ENCODE measurements at places on chromosomes 11 and 22.

DNA sequence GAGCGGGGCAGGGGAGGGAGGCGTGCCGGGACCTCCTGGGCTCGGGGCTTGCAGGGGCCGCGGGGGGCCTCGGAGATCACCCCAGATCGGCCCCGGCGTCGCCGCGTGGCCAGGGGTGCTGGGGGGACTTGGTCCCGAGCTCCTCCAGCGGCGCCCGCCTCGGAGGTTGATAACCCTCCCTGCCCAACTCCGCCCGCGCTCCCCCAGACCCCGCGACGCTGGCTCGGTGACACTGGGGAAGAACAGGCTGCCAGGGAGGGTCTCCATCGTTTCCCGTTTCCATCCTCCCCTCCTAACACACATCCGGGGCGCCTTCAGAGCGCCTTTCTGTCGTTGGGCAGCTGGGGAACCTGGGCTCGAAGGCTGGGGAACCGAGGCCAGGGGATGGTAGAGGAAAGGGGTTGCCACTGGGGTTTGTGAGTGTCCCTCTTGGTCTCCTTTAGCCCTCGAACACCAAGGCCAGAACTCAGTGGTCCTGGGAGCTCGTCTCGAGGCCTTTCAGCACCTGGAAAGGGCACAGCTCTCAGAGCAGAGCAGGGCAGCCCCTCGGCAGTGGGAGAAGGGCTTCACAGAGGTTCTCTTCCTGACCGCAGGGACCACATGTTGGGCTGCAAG is 431 bp downstream of the SLC37A2 start:
- H3K4me1 ChIP-seq: peaks cover 8% of the 10 kb centered on the region
- no peak for DNase-seq
- H3K4me3 ChIP-seq: no peak overlapping the region
- H3K27me3 ChIP-seq: no peaks in the 10 kb centered on the region

DNA sequence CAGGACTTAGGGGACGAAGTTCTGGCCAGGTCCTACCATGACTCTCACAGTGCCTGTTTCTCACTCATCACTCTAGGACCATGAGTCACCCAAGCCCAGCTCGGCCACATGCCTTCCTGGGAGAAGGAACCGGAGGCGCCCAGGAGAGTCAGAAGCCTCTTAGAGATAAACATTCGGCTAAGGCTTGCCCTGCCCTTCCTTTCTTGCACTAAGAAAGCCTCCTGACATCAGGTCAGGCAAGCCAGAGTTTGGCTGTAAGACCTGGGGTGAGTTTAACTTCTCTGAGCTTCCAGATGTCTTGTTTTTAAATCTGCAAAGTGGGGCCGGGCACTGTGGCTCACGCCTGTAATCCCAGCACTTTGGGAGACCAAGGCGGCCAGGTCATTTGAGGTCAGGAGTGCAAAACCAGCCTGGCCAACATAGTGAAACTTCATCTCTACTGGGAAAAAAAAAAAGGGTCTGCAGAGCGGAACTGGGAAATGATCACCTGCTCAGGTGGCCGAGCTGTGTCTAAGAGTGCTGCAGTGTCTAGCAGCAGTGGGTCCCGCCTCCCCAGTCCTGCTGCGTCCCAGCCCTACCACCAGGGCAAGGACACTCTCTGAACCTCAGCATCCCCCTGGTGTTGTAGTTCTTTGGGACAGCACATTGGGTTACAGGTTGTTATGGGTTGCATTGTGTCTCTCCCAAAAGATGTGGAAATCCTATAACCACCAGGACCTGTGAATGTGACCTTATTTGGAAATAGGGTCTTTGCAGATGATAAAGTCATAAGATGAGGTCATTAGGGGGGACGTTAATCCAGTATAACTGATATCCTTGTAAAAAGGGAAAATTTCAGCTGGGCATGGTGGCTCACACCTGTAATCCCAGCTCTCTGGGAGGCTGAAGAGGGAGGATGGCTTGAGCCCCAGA is 1.8 kb upstream of the CARS1 start:
- H3K36me3 ChIP-seq: peaks cover 19% of the 10 kb centered on the region
- no peaks in the 10 kb centered on the region for H3K27me3 ChIP-seq
- H3K4me1 ChIP-seq: peaks cover 30% of the 10 kb centered on the region
- peak; percentile 70 for DNase-seq
- peak overlapping the region; percentile 76 for H3K27ac ChIP-seq
- H3K4me3 ChIP-seq: no peak overlapping the region

DNA sequence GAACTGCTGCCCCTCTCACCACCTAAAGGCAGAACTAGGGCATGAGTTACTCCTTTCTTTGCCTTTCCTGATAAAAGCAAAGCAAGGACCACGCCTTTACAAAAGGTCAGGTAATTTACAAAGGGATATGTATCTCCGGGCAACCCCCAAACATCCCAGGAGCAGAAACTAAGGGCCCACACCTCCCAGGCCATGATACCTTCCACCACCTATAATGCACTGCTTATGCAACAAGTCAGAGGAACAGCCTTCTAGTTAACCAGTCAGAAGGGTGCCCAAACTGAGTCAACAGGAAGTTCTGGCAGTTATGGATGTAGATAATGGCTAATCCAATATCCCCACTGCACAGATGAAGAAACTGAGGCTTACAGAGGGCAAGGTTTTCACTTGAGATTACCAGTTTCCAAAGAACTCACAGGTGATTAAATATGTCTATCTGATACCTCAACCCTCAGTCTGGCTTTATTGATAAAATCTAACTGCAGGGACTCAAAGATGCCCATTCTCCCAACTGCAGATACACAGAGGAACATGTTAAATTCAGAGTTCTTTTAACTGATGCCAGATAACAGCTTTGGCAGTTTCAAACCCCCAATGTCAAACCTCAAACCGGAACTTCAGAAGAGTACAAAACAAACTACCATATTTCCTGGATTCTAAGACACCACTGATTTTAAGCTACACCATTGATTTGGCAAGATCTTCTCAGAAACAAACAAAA is 16.8 kb upstream of the CASTOR1 start:
- H3K27me3 ChIP-seq: no peaks in the 10 kb centered on the region
- DNase-seq: no peak
- H3K27ac ChIP-seq: peak overlapping the region; percentile 64
- peaks cover 39% of the 10 kb centered on the region for H3K4me1 ChIP-seq
- H3K4me3 ChIP-seq: no peak overlapping the region

DNA sequence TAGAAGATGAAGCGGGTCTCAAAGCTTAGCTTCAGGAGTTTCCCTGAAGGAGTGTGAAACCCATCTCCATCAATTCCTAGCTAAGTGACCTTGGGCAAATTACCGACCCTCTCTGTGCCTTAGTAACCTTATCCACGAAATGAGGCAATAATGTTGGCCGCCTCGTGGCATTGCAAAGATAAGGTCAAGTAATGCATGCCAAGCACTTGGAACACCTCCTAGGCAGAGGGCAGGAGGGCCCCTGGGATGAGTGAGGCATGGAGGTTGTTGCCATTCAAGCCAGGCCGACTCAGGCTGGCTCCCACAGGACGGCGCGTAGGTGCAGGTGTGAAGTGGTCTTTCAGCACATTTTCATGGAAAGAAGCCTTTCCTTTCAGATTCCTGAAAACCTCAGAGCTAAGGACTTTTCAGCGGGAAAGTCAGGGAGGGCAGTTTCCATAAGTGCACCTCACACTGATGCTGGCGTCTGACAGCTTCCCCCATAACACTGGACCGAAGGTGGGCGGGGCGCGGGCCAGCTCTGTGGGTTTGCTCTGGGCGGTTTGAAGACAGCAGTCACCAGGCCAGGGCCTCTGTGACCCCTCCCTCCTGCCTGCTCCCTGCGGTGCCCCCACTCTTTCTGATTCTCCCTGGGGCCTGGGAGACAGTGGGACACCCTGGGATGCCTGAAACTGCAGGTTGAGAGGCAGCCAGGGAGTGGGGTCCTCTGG is 25.2 kb downstream of the RPS6KA4 start:
- H3K36me3 ChIP-seq: no peaks in the 10 kb centered on the region
- H3K27me3 ChIP-seq: peaks cover 37% of the 10 kb centered on the region
- H3K27ac ChIP-seq: no peak overlapping the region
- no peak for DNase-seq
- H3K4me1 ChIP-seq: peaks cover 11% of the 10 kb centered on the region

GRCh38 chr22:46421267-46421666 is 85.8 kb downstream of the TRMU start:
- no peak for DNase-seq
- H3K27ac ChIP-seq: no peak overlapping the region
- peaks cover 44% of the 10 kb centered on the region for H3K27me3 ChIP-seq
- H3K4me3 ChIP-seq: no peak overlapping the region
- no peaks in the 10 kb centered on the region for H3K4me1 ChIP-seq
- no peaks in the 10 kb centered on the region for H3K36me3 ChIP-seq

DNA sequence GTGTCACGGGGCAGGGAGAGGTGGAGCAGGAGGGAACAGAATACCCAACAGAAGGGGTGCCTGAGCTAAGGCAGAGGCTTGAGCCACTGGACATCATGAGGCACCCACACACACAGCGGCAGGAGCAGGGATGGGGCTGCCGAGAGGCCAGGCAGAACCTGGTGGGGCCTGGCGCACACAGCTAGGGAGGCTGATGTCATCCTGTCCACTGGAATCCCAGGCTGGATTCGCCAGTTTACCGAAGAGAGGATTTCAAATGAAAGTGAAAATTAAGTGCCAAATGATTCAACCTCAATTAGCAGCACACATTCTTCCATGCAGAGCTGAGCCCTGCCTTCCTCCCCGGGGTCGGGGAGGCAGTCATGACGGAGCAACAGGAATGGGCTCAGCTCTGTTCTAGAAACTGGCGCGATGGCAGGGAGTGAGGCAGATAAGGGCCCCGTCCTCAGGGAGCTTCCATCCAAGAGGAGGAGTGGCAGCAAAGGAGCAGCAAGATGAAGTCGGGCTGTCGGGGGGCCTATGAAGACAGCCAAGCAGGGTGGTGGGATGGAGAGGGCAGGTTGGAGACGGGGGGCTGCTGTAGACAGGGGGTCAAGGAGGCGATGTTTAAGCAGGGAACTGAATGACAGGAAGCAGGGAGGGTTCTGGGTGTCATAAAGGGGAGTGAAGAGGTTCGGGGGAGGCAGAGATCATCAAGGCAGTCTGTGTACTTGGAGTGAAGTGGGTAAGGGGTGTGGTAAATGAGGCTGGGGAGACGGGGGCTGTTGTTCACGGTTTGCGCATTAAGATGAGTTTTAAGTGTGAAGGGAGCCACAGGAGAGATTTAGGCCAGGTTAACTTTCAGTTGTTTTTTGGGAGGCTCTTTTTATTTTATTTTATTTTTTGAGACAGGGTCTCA is 6.4 kb downstream of the RAC2 start:
- no peaks in the 10 kb centered on the region for H3K27me3 ChIP-seq
- DNase-seq: no peak
- no peak overlapping the region for H3K27ac ChIP-seq
- peaks cover 13% of the 10 kb centered on the region for H3K4me1 ChIP-seq
- no peak overlapping the region for H3K4me3 ChIP-seq

GRCh38 chr11:26329206-26329605 is 2.7 kb upstream of the ANO3 start:
- no peaks in the 10 kb centered on the region for H3K4me1 ChIP-seq
- DNase-seq: no peak
- H3K27me3 ChIP-seq: no peaks in the 10 kb centered on the region
- no peaks in the 10 kb centered on the region for H3K36me3 ChIP-seq
- no peak overlapping the region for H3K4me3 ChIP-seq

DNA sequence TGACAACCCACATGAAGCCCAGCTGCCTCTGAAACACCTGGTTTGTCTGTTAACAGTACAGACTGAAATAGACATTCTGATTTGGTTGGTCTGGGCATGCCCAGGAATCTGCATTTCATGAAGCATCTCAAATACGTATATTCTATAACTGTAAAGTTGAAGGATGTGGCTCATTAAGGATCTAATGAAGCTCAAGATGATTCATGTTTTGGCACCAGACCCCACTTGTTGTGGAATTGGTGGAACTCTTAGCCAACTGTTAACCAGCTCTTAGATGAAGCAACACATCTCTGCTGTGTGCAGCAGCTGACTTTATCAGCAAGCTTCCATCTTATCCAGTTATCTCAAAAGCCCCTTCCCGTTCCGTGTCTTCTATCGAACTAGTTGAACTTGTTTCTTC is 232.2 kb downstream of the INSC start:
- no peak for DNase-seq
- H3K4me3 ChIP-seq: no peak overlapping the region
- no peaks in the 10 kb centered on the region for H3K4me1 ChIP-seq

DNA sequence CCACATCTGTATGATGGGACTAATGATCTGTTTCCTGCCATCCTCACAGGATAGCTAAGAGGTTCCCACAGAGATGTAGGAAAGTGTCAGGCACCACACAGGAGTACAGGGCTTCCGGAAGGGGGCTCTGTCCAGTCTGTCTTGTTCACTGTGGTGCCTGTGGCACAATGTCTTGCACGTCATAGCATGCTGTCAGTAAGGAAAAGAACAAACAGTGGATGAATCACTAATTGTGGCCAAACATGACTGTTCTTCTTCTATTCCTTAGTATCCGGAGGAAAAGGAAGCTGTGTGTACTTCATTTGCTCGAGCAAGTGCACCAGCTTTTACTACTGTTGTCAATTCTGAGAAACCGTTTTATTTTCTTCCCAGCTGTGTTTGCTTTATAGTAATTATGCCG is 73.4 kb upstream of the YWHAH start:
- no peak overlapping the region for H3K4me3 ChIP-seq
- peaks cover 26% of the 10 kb centered on the region for H3K36me3 ChIP-seq
- no peaks in the 10 kb centered on the region for H3K27me3 ChIP-seq
- H3K4me1 ChIP-seq: peaks cover under 1% of the 10 kb centered on the region
- DNase-seq: no peak

GRCh38 chr11:27524155-27524554 is 17.6 kb upstream of the LIN7C start:
- H3K27ac ChIP-seq: no peak overlapping the region
- H3K4me3 ChIP-seq: no peak overlapping the region
- H3K4me1 ChIP-seq: no peaks in the 10 kb centered on the region
- no peaks in the 10 kb centered on the region for H3K36me3 ChIP-seq
- no peak for DNase-seq

- H3K27me3 ChIP-seq: no peaks in the 10 kb centered on the region
- no peak for DNase-seq
- H3K36me3 ChIP-seq: no peaks in the 10 kb centered on the region
- H3K4me1 ChIP-seq: no peaks in the 10 kb centered on the region
- no peak overlapping the region for H3K4me3 ChIP-seq
- H3K27ac ChIP-seq: no peak overlapping the region
Measured at GRCh38 chr22:48234011-48234410, 1471.6 kb downstream of the TBC1D22A start.

GRCh38 chr22:22508274-22509176 is at the start of gene ZNF280B:
ZNF280B (minus strand) TSS chr22:22508742; CDS start chr22:22489398, 19,344 bp downstream.
- peak; percentile 100 for DNase-seq
- H3K4me3 ChIP-seq: peak within 1 kb of the TSS; percentile 54
- H3K4me1 ChIP-seq: peaks cover 12% of the 10 kb centered on the region
- H3K36me3 ChIP-seq: peaks cover 39% of the 10 kb centered on the region

GRCh38 chr11:110431051-110431672 is 1.4 kb downstream of the FDX1 start:
- H3K4me1 ChIP-seq: peaks cover 17% of the 10 kb centered on the region
- no peak overlapping the region for H3K27ac ChIP-seq
- DNase-seq: no peak

Data from K562 (cell line).